ENCODE measurements at places on chromosomes 12 and 14.

DNA sequence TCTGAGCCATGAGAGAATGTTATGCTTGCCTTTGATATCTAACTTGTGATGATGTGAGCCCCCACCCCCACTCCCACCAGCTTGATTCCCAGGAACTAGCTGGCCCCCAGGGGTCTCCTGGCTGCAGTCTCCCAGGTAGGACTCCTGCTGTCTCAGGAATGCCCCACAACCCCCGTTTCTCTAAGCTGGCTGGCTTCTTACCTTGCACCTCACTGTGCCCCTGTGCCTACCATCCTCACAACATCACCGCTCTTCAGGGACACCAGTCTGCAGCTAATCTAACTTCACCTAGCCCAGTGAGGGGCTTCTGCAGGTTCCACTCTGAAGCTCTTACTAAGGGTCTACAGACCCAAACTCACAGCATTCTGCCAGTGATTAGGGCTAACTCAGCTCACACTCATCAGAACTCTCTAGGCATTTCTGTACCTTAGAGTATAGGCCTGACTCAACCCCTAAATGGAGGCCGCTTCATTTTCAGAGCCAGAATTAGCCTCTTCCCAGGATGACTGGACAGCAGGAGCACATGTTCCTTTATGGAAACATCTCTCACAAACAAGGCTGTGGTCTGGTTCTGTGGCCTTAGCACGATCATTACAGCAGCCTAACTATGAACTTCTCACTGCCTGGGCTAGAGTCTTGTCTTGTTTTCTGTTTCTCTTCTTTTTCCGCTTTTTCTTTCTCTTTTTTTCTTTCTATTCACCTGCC is 72.8 kb upstream of the IFNG-AS1 start:
- DNase-seq = peak; percentile 44

- no peak for DNase-seq
These were observed 74.6 kb upstream of the PARP11 start for GRCh38 chr12:3947781-3948180.

DNA sequence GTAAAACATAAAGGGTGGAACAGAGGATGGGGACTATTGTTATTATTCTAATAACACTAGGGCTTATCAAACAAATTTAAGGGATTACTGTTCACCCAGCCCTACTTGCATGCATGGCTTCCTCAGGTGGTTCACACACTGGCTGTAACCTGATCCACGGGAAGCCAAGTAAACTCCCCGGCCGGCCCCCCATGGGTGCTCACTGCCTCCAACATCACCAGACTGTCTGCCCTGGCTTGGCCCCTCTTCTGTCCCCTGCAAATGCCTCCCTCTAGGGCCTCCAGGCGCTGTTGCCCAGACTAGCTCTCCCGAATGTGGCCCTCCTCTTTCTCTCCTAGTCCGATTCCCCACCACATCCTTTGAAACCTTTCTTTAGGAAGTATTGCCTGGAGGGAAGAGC is 18.6 kb downstream of the FAIM2 start:
- no peak for DNase-seq

DNA sequence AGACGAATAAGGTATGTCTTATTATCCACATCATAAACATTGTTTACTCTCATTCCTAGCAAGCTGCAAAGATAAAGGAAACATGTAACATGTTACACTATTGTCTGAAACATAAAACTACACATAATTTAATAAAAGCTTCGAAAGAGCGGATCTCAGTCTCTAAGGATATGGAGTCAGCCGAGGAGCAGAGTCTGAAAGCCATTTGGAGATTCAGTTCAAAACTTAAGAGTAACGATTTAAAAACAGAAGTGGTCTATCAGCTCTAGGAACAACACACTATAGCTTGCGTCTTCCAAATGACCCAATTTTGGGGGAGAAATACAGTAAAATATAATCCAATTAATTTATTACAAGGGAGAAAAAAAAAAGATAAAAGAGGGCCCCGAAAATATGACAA is 775 bp downstream of the NEMF start:
- DNase-seq = no peak

DNA sequence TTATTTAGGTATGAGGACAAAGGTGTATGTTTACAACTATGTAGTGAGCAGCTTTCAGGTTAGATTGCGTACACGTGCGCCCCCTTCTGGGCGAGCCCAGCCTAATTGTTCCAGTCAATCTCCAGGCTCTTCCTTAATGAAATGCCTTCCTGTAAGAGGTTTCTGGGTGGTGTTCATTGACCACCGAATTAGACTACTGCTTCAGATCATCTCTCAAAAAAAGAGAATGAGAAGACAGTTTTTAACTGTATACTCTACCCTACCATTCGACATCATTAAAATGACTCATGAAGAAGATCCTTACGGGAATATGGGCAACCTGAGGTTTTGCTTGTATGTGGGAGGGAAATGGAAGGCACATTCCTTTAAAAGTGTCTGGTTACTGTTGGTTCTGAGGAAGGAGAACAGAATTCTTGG is 2.1 kb downstream of the LUM start:
- peak; percentile 80 for DNase-seq

GRCh38 chr14:22522466-22522957 is 66.5 kb downstream of the DAD1 start:
- no peak for DNase-seq

DNA sequence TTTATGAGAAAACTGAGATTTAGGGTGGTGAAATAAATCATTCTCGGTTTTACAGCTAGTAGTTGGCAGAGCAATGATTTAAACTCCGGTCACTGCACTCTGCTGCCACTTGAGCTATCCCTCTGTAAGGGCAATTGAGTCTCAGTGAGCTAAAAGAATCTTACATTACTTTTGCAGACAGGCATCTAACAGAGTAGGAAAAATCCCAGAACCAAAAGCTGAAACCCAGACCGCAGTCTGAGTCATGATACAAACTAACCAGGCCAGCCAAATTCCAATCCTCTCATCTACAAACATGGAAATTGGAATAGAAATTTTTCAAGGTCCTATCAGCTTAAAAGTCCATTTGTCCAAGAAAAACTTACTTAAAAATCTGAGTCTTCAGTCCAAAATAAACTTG is 73.7 kb downstream of the ANKS1B start:
- DNase-seq = peak; percentile 35

- no peak for DNase-seq
These were observed 62.7 kb upstream of the C14orf180 start for GRCh38 chr14:104516906-104517305.

- peak; percentile 86 for DNase-seq
These were observed 594 bp upstream of the CEP170B start for GRCh38 chr14:104864267-104865080.

DNA sequence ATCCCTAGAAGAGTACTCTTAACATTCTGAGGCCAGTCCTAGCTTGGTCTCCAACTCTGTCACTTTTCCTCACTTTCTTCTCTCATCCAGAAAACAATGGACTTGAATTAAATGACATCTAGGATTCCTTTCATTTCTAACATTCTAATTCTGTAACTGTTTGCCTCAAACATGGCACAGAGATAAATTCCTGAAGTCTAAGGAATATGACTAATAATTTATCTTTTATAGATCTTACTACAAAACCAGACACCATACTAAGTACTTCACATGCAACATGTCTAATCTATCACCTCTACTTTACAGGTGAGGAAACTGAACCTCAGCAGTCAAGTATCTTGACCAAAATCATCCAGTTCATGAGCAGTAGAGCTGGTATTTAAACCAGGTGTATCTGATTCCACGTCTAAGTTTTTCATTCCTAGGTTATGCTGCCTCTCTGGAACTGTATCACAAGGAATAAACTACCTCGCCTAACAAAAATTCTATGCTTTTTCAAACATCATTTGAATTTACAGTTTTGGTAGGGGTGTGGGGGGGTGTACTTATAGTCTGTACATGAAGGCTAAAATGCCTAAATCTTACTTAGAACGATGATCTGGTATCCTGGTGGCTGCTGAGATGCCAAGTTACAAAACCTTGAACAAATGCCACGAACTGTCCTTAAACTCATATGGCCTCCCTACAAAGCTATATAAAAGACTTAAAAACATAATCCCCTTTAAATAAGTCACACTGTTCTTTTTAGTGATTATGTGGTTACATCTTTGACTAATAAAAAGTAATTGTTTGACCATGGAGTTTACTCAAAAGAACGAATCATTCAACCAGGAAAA is 41.6 kb downstream of the ATXN2 start:
- DNase-seq = no peak

GRCh38 chr12:101902641-101903040 is 25.3 kb downstream of the DRAM1 start:
- no peak for DNase-seq

DNA sequence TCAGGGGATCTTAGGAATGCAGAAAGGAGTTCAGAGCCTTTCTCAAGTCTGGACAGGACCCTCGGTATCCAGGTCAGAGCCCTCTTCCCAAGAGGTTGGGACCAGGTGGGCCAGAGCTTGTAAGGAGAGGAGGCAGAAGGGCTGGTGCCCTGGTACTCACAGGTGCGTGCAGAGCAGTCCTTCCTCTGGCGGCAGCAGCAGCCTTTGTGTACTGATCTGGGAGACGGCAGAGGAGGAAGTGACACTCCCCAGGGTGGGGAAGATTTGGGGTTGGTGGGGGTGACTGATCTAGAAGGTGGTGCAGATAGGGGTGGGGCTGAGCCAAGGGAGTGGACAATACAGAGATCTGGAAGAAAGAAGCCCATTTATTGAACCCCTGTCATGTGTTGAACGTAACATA is at the start of gene ITGB7:
Gene ITGB7, minus strand, starts transcription at position 210 of the 400 bp plus-strand sequence. CDS start 6,808 bp downstream, outside the sequence.
- DNase-seq = no peak

GRCh38 chr14:28776482-28777266 is 10.1 kb downstream of the FOXG1 start:
- DNase-seq = no peak

GRCh38 chr12:24947541-24948419 is 1.1 kb downstream of the BCAT1 start:
- peak; percentile 39 for DNase-seq

DNA sequence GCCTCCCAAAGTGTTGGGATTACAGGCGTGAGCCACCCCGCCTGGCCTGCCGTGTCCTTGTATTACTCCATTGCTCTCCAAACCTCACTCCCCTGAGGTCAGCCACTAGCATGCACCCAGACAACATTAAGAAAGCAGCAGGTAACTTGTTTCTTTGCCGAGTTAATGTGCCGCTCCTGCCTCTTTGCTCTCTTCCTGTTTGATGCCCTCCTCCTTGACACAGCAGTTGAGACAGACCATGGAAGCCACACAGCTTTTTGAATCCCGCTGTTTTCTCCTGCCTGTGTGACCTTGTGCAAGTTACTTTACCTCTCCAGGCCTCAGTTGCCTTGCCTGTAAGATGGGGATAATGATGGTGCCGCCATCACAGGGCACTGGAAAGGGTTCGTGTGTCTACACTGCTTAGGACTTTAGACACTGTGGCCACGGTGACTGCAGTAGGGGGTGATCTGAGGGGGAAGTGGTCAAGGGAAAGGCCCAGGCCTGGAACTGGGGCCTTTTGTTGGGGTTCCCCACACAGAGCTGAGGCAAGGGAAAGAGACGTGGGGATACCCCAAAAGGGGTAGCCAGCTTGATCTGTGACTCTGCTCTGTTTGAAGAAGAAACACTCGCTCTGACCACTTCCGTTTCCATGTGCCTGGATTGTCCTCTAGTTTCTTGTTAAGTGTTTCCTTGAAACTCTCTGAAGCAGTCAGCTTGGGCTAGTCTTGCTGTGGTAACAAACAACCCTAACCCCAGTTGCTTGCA is 69.3 kb downstream of the RIN3 start:
- DNase-seq = no peak

DNA sequence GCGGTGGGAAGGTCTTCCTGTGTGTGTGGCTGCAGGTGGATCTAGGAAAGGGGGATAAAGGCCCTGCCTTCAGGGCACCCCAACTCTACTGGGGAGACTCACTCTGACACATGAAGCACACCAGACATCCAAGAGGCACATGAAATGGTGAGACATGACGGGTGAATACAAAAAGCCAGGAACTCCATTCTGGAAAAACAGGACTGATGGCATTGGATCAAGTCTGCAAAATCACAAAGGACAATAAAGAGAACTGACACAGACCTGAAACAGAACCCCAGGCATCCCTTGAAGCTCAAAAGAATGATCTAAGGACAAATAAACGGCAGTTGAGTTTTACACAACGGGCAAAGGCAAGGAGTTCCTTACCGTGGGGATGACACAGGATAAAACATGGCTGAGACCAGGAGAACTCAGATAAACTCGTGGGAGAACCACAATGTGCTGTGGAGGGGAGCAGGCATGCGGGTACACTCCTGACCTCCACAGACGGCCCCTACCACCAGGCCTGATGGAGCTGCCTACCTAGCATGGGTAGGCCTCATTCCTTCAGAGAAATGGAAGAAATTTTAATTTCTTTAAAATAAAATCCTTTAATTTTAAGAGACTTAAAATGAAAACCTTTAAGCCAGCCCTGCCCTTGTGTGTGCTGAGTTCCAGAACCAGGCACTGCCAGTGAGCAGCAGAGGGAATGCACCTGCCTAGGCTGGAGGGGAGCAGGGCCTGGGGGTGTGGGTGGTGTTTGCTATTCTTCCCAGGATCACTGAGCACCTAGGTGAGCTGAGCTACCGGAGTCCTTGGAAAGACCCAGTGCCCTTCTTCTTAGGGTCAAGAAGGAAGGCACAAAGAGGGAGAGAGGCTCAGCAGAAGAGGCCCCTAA is 100.1 kb downstream of the SINHCAF start:
- DNase-seq = no peak

GRCh38 chr12:40825156-40825555 is 132.9 kb downstream of the CNTN1 start:
- DNase-seq = no peak

GRCh38 chr12:106187842-106188241 is 49.1 kb upstream of the NUAK1 start:
- DNase-seq = no peak

GRCh38 chr12:110698171-110698902 is 9.4 kb upstream of the HVCN1 start:
- peak; percentile 93 for DNase-seq

DNA sequence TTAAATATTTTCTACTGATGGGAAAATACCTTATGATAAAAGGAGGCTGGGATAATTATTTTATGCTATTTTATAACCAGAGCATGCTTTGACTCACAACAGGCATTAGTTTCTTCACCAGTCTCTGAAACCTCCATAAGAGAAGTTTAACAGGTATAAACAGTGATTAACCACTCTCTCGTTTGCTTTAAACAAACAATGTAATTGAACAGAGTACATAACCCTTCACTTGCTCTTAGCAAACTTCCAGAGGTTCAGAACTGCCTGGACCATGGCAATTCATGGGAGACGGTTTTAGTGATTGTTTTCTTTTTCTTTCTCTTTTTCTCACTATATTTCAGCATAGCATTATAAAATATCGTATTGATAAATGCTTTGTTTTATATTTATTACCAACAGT is 35.3 kb downstream of the CFAP251 start:
- DNase-seq = no peak

DNA sequence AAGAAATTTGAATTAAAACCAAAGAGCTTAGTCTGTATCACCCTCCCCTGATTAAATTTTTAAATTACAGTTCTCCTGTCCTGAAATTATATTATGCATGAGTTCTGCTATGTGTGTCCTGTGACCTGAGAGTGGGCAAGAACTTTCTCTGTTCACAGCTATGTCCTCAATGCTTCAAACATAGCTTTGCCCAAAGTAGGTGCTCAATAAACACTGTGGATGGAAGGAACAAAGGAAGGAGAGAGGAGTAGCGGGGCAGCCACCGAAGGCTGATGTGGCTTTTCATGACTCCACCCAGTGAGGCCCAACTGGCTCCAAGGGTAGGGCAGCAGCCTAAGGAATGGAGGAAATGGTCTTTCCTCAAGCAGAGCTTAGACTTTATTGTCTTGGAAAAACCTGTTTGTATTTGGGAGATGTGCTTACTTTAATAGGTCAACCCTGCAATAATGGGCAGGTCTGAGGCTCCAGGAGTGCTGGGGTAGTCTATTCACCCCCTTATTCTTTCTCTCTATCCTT is 7.6 kb upstream of the MARK3 start:
- DNase-seq = no peak

- DNase-seq = no peak
These were observed 494.4 kb upstream of the RGS6 start for GRCh38 chr14:71437870-71438269.

Data from mesendoderm (in vitro differentiated cells).